ENCODE measurements at places on chromosomes 7 and 10.

- no peak for DNase-seq
Measured at GRCh38 chr7:146948703-146949102, 832.1 kb downstream of the CNTNAP2 start.

GRCh38 chr7:30352169-30352568, 67.8 kb downstream of the ZNRF2 start:
- DNase-seq, result no peak

DNA sequence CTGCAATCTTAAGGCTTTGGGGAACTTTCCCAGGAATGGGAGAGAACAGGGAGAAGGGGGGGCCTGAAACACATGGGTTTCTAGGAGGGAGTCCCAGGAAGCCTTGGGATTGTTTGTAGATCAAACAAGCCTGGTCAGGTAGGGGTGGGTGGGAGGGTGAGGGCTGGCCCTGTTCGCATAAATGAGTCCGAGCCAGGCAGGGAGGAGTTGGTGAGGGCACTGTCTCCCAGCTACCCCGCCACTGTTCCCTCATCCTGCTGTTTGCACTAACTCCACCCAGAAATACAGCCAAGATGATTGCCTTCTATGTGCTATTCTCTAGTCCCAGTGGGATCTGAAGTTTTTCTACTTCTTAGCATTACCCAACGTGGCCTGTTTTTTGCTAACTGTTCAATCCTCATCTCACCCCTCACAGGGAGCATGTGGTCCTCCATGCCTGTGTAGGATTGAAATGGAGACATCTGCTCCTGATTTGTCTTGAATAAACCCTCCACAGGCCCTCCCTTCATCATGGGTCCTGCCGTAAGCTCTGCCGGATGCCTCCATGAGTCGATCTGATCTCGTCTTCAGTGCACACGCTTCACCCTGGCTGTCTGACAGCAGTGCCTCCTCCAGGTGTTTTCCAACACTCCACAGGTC, 257.0 kb downstream of the COBL start:
- DNase-seq, result no peak

- no peak for DNase-seq
Measured at GRCh38 chr7:42409296-42409695, 172.3 kb upstream of the GLI3 start.

GRCh38 chr7:28052933-28053332, 127.7 kb downstream of the JAZF1 start:
- no peak for DNase-seq

DNA sequence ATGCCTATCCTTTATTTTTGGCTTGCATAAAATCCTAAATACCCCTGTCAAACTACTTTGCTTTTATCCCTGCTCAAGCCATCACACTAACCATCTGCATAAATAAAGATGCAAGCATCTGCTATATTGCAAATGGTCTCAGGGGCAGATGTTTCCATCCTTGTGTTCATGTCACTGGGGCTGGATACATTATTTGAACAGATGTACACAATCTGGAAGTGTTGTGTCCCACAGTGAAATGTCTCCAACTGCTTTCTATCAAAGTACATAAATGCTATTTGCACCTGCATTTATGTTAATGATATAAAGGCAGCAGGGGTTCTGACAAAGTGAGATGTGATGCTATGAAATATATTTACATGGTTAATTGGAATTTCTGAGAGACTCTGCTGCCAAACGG, 163.1 kb downstream of the ZNF438 start:
- DNase-seq, result peak; percentile 39

- DNase-seq, result no peak
Measured at GRCh38 chr7:130891254-130892094, 157.5 kb upstream of the KLF14 start.

DNA sequence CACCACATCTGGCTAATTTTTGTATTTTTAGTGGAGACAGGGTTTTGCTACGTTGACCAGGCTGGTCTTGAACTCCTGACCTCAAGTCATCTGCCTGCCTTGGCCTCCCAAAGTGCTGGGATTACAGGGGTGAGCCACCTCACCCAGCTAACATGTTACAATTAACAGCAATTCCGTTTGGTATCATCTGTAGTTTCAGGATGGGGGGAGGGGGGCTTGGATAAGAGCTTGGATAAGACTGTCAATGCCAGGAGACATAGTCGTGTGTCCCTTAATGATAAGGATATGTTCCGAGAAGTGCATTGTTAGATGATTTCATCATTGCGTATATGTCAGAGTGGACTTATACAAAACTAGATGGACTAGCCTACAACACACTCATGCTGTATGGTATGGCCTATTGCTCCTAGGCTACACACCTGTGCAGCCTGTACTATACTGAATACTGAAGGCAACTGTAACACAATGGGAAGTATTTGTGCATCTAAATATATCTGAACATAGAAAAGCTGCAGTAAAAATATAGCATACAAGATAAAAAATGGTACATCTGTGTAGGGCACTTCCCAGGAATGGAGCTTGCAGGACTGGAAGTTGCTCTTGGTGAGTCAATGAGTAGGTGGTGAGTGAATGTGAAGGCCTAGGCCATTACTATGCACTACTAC, 103.9 kb upstream of the TNS3 start:
- no peak for DNase-seq

- no peak for DNase-seq
Measured at GRCh38 chr10:103651783-103652476, 158.4 kb downstream of the NEURL1 start.

- DNase-seq, result no peak
Measured at GRCh38 chr10:86793696-86794095, 37.3 kb downstream of the BMPR1A start.

DNA sequence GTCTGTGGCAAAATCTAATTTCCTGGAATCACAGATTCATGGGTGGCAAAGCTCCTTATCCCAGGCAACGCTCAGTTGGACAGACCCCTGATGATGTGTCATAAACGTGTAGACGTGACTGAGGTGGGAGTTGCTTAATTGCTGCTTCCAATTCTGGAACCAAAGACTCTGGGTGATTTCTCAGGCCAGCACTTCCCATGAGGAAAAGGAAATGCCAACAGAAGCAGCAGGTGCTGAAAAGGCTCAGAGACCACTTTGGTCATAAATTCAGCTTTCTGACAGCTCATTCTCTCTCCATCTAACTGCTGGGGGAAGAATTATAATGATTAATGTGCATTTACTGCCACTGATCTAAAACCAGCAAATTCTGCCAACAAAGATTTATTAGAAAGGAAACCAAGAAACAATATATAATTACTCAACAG, 88.7 kb downstream of the OSBPL3 start:
- DNase-seq, result peak; percentile 46

- DNase-seq, result no peak
Measured at GRCh38 chr7:2553831-2554581, 1.3 kb downstream of the BRAT1 start.

- DNase-seq, result no peak
Measured at GRCh38 chr10:47067949-47068940, 157.0 kb downstream of the PTPN20 start.

GRCh38 chr10:61284222-61284890, 168.8 kb downstream of the TMEM26 start:
- peak; percentile 56 for DNase-seq

- DNase-seq, result no peak
Measured at GRCh38 chr7:43619213-43620012, 36.5 kb downstream of the STK17A start.

DNA sequence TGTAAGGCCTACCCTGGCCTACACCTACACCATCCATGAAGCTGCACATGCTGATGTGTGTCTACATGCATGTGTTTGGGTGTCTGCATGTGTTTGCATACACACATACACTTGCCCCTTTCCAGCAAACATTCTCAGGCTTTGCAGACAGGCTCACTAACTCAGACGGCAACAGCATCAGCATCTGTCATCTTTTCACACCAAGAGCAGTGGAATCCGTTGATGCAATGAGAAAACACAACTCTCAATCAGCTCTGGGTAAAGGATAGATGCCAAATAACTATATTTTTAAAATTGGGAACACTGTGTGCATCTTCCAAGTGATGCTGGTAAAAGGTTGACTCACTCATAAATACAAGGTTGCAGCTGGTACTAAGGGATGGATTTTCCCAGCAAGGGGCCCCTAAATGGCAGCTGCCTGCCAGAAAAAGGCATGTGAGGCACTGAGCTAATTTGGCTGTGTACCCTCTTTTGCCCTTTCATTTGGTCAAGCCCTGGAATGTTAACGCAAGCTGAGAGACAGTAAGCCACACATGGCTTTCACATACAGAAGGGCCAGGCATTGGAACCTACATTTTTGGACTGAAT, 296.3 kb upstream of the NPSR1 start:
- DNase-seq, result no peak

DNA sequence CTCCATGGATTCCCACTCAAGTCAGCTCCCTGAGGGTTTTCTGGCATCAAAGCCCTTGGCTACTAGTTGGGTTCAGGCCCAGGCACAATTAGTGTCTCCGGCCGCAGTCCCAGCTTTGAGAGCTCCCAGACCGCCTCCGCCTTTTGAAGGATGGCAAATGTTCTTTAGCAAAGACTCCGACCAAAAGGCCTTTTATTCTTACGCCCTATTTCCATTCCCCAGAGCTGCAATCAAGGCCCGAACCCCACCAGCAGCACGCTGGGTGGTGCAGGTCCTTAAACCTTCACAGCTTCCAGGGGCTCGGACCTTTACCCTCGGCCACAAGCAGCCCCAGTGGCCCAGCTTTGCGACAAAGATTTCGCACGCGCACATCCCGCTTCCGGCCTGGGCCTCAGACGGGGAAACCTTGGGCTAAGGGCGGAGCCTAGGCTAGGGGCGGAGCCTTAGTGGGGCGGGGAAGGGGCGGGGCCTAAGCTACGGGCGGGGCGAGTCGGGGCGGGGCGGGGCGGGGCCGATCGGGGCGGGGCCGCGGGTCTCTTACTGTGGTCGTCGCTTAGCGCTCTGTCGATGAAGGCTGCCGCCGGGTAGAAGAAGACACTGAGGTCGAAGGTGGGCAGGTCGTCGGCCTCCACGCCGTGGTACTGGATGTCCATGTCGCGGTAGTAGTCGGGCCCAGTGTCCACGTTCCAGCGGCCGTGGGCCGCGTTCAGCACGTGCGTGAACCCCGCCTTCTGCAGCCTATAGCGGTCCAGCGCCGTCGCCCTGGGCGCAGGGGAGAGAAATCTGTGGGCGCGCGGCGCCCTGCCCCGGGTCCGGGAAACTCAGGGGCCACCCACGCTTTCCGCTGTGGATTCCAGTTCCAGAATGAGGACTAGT, 68.0 kb upstream of the SAMD8 start:
- no peak for DNase-seq

DNA sequence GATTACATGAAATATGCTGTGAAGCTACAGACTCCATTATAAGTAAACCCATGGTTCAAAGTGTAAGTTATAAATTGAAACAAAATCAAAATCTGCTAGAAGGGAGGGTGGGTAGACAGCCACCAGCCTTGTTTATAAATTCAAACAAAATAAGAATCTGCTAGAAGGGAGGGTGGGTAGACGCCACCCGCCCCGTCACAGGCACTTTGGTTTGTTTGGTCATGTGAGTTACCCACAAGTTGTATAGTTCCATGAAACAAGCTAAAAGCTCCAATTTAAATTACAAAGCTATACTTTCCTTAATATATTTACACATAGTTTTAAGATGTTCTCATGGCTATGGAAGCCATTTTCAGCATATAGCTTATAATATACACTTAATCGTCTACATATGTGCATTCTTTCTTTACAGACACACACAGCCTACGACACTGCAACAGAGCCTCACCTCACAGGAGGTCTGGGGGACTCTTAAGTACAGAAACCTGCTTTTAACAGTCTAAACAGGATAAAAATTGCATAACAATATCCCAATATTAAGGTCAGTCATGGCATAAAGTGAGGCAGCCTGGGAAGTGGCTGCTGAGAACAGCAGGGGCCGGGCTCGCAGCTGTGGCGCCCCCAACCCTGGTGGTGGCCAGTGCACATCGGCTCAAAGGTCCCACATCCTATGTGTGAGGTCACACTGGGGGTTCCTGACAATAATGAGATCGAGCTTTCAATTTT, 28.1 kb upstream of the NCAPG2 start:
- DNase-seq, result no peak

- DNase-seq, result no peak
Measured at GRCh38 chr7:29256693-29257002, 62.1 kb downstream of the CHN2 start.

- DNase-seq, result no peak
Measured at GRCh38 chr10:124990671-124991625, 49.0 kb downstream of the ZRANB1 start.

DNA sequence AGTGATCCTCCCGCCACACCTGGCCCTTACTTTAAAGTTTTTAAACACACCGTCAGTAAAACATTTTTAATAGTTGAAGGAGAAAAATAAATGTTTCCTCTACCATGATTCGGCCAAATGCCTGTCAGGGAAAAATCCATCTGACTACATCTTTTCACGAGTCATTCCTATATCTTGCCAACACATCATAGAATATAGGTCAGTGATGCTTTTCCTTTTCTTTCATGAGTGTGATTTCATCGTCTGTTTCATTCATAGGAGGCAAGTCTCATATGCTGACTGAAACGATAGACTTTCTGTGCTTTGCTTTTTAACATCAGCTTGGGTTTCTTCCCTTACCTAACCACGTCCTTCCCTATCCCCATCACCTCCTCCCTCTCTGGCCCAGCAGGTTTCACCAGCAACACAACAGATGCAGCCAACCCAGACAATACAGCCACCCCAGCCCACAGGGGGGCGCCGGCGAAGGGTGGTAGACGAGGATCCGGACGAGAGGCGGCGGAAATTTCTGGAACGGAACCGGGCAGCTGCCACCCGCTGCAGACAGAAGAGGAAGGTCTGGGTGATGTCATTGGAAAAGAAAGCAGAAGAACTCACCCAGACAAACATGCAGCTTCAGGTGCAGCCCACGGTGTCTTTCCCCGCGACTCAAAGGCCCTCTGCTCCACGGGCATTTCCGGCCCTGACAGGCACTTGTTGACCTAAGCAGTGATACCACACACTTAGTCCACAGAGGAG, 149.2 kb downstream of the TRIL start:
- no peak for DNase-seq

GRCh38 chr7:12670743-12671520, 16.5 kb upstream of the ARL4A start:
- no peak for DNase-seq

GRCh38 chr10:131848741-131849590, 51.8 kb upstream of the PPP2R2D start:
- DNase-seq, result no peak

DNA sequence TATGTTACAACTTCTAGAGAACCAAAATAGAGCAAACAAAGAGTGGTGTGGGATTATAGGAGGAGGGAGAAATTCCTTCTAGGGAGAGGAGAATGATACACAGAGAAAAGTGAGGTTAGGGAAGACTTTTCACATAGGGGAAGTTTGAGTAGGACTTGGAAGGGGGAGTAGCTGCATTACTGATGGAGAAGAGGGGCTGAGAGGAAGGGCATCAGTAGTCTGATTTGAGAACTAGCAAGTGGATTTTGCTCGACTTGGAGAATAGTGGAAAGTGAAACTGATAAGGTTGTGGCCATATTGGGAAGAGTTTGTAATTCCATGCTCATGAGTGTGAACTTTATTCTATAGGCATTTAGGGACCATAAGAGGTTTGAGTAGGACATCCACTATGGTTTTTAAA, 6.1 kb downstream of the NRF1 start:
- no peak for DNase-seq

GRCh38 chr10:807958-808353, 118.5 kb upstream of the DIP2C start:
- DNase-seq, result no peak

- peak; percentile 24 for DNase-seq
Measured at GRCh38 chr7:117020591-117020973, 67.3 kb downstream of the ST7 start.

- DNase-seq, result no peak
Measured at GRCh38 chr7:2437136-2437535, 33.7 kb downstream of the CHST12 start.

- DNase-seq, result no peak
Measured at GRCh38 chr10:117419921-117420320, 44.7 kb upstream of the PDZD8 start.

GRCh38 chr7:105600720-105601550, 19.6 kb upstream of the EFCAB10 start:
- no peak for DNase-seq

All from COR-L47 (cell line).